ENCODE measurements at places on chromosomes 5 and 9.

GRCh38 chr9:115587310-115587709, 469.4 kb upstream of the TNC start:
- DNase-seq, result no peak

- DNase-seq, result peak; percentile 45
These were observed 30.0 kb upstream of the TRIO start for GRCh38 chr5:14112998-14113652.

DNA sequence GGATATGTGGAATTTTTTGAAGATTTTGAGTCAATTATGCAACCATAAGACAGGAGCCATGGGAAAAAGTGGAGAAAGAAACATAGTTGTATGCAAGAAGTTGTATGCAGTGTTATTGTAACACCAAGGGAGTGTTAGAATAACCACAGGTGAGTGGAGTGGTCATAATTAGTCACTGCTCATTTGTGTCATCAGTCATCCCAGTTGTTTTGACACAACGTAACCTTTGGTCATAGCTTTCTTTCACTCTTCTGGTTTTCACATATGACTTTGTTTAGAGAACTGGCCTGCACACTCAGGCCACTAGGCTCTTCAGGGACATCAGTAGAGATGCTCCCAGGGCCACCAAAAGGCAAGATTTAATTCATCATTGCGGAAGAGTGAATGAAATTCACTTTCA, 158.7 kb upstream of the HMHB1 start:
- no peak for DNase-seq

DNA sequence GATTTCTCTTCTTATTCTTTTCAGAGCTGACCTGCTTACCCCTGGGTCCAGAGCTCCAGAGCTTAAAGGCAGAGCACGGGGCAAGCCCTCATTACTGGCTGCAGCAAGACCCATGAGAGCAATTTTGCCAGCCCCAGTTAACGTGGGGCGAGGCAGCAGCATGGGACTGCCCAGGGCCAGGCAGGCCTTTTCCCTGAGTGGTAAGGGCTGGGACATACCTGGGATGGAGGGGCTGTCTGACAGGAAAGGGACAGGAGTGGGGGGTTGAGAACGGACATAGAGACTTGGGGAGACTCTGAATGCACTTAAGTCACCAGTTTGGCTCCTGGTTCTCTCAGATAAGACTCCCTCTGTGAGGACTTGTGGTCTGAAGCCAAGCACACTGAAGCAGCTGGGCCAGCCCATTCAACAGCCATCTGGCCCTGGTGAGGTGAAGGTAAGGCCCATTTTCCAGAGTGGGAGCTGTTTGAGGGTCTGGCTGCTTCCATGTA, 26.2 kb downstream of the HMGXB3 start:
- no peak for DNase-seq

GRCh38 chr5:65198456-65199120, 283.1 kb downstream of the ADAMTS6 start:
- no peak for DNase-seq

- no peak for DNase-seq
These were observed 35.5 kb downstream of the TIMD4 start for GRCh38 chr5:156927545-156927944.

DNA sequence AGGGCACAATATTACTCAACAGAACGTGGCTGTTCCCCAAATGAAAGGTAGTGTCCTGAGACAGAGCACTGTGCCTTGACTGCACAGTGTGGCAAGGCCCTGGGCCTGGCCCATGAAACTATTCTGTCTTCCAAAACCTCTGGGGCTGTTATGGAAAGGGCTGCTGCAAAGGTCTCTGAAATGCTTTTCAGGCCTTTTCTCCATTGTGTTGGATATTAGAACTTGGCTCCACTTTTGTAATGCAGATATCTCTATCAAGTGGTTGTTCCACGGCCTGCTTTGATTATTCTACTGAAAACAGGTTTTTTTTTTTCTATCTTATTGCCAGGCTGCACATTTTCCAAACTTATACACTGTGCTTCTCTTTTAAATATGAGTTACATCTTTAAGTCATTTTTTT, 777.5 kb upstream of the TYRP1 start:
- no peak for DNase-seq

- no peak for DNase-seq
These were observed 446.7 kb upstream of the ACTBL2 start for GRCh38 chr5:57929271-57929670.

GRCh38 chr5:158843305-158843704, 256.4 kb downstream of the EBF1 start:
- no peak for DNase-seq

GRCh38 chr9:6551136-6551535, 94.4 kb downstream of the GLDC start:
- no peak for DNase-seq

- no peak for DNase-seq
These were observed 46.9 kb downstream of the LARP1 start for GRCh38 chr5:154802050-154802449.

GRCh38 chr5:91366551-91366950, 16.6 kb downstream of the ARRDC3 start:
- no peak for DNase-seq

DNA sequence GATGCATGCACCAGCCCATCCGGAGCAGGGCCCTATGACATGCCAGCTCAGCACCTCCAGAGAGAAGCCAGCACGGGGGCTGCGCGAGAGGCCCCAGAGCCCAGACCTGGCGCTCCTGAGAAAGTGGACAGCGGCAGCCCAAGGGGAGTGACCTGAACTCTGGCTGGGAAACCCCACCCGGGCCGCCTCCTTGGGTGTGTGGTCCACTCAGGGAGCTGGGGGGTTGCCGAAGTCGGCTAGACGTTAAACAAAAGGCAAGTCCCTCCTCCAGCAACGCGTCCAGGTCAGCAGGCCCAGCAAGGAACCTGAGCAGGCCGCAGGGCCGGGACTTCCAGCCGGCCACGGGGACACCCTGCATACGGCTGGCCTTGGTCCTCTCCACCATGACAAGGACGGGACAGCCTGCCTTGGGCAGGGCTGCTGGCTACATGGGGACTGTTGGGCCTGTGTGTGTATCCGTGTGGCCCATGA, 35.7 kb downstream of the NACC2 start:
- DNase-seq, result peak; percentile 43

- DNase-seq, result no peak
These were observed 33.3 kb upstream of the RORB start for GRCh38 chr9:74463825-74464224.

- DNase-seq, result no peak
These were observed 23.0 kb upstream of the EXOC3 start for GRCh38 chr5:419970-420369.

DNA sequence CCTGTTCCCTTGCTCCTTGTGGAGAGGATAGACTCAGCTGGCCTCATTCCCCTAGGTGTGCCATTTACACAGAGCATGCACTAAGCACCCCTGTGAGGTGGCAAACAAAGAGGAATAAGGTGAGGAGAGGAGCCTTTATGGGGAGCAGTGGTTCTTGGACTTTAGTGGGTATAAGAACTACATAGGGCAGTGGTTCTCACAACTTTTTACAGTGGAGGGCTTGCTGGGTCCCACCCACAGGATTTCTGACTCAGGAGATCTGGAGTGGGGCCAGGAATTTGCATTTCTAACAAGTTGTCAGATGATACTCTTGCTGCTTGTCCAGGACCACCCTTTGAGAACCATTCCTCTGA, 42.0 kb downstream of the CSF1R start:
- no peak for DNase-seq

DNA sequence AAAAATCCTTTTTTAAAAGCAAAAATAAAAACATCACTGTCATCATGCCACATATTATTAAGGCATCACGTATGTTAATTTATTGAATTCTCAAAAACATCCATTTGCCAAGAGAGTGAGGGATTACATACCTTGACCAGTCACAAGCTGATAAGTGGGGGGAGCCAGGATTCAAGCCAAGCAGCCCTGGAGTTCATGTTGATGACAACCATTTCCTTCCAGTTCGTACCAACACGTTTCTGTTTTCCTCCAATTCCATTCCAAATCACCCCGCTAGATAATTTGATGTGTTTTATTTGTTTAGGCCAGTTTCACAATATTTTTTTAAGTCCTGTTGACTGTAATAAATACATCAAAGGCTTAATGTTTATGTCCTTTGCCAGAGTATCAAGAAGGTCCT, 53.0 kb downstream of the SLC1A3 start:
- DNase-seq, result no peak

- no peak for DNase-seq
These were observed 308.8 kb downstream of the DOCK8 start for GRCh38 chr9:523444-523843.

GRCh38 chr5:148833122-148833521, 6.7 kb downstream of the ADRB2 start:
- no peak for DNase-seq

GRCh38 chr5:2489306-2489705, 262.2 kb downstream of the IRX2 start:
- DNase-seq, result no peak

- DNase-seq, result no peak
These were observed 125.0 kb upstream of the MTAP start for GRCh38 chr9:21677387-21677786.

- DNase-seq, result no peak
These were observed 7.7 kb downstream of the NEURL1B start for GRCh38 chr5:172648755-172649154.

DNA sequence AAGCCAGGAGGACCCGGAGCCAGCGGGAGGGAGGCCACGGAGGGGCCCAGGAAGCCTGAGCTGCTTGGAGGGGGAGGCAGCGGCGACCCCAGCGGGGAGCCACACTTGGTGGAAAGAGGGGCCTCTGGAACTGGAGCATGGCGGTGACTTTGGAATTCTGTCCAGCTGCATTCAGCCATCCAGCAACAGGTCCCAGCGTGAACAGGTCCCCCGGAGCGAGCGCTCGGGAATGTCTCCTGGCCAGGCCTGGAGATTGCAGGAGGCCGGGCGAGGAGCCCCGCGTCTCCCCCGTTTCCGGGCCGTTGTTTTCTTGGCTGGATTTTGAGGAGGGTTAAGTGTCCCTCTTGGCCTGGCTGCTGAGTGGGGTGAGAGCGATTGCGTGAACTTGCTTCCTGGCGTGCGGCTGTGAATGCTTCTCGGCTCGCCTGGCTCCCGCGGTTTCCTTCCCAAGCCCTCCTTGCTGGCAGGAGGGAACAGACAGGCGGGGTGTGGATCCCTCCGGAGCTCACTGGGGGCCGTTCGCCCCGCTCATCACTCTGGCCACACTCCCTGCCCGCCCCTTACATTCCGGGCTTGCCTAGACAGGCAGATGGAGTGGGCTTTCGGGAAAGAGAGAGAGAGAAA, 125.3 kb upstream of the IRX4 start:
- DNase-seq, result no peak

DNA sequence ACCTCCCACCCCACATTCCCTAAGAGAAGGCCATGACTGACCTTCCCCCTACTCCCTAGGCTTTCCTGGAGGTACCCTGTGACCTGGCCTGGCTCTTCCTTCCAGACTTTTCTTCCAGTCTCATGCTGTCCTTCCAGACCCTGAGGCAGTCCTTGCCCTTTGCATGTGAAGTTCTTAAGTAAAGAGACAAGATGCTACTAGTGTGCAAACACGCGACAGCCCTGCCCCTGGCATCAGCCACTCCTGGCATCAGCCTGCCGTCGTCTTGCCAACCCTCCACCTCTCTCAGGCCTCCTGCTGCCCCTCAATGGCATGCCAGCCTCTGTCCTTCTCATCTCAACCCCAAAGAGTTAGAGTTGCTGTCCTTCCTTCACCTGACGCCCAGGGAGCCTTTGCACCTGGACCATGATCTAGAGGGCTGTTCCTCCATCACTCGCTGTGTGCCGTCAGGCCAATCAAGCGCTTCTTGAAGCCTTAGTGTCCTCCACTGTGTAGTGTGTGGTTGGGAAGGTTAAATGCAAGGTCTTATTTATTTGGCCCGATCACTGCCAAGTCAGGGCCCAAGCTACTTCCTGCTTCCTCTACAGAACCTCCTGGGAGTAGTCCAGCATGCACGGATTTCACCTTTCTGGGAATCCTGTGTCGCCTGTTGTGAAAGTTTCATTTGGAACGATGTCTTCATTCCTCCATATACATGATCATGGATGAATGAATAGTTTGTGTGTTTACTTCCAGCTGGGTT, 61.9 kb downstream of the WWC1 start:
- no peak for DNase-seq

DNA sequence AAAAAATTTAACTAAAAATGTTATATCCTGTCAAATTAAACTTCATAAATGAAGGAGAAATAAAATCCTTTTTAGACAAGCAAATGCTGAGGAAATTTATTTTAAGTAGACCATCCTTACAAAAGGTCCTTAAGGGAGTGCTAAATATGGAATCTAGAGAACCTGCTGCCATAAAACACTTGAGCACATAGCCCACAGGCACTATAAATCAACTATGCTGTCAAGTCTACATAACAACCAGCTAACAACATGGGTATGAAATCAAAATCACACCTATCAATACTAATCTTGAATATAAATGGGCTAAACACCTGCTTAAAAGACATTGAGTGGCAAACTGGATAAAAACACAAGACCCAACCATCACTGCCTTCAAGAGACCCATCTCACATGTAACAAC, 15.1 kb upstream of the PRSS3 start:
- DNase-seq, result no peak

DNA sequence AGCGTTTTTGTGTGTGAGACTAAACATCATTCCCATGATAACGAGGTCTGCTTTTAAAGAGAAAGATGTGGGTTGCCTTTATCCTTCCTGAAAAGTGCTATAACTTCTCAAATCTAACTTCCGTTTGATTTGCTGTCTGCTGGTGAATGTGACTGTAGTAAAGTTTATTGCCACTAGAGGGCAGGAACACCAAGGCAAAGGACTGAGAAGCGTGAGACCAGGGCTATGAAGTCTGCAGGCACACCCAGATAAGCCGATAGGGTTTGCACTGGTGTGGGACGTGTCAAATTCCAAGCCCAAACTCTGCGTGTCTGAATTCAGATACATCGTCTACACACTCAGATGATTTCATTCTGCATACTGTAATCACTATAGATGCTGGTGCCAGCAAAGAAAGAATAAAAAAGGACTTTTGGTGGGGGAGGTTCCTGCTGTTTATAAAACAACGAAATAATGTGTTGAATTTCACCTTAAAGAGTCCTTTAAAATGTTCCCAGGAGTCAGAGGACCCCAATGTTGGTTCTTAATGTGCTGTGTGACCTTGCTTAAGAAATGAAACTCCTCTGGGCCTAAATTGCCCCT, 87.2 kb downstream of the PTTG1 start:
- peak; percentile 73 for DNase-seq

GRCh38 chr5:27129926-27130325, 91.5 kb upstream of the CDH9 start:
- no peak for DNase-seq

DNA sequence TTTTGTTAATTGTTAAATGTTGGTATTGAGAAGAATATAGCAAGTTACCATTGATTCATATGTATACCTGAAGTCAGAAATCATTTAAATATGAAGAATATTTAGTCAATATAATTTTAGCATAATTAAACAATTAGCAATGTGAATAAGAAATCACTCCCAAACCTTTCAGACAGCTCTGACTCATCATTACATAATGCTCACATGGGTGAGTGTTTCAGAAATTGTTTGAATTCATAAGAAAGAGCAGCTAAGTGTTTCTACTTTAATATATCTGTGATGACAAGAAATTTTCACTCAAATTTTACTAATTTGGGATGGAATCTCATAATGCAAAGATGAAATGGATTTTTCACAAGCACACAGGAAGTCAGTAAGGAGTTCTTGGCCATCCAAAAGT, 42.0 kb upstream of the CDC42SE2 start:
- DNase-seq, result no peak

Measured in ureter (tissue), 1 donor.